ENCODE measurements at places on chromosomes 4 and X.

DNA sequence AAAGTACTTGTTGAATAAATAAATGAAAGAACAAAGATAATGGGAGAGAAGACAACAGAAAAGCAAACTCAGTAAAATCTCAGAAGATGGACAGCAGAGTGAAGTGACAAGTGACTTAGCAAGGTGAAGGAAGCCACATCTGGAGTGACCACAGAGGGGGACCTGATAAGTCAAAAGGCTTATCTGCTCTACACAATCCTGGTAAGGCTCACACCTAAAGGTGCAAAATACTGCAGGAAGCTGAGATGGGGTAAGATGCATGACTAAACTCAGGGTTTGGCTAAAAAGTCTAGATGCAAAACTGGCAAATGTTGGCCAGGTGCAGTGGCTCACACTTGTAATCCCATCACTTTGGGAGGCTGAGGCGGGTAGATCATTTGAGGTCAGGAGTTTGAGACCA, 22.2 kb downstream of the TRMT2B start:
- DNase-seq: no peak

- DNase-seq: no peak
These were observed 159.6 kb upstream of the AGTR2 start for GRCh38 chrX:116010939-116011338.

GRCh38 chr4:108884596-108884995, 121.7 kb upstream of the ETNPPL start:
- DNase-seq: no peak

DNA sequence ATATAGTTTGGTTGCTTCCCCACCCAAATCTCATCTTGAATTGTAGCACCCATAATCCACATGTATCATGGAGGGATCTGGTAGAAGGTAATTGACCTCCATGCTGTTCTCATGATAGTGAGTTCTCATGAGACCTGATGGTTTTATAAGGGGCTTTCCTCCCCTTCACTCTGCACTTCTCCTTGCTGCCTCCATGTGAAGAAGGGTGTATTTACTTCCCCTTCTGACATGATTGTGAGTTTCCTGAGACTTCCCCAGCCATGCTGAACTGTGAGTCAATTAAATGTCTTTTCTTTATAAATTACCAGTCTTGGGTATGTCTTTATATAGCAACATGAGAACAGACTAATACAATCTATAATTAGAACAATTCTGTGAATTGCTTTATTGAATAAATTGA, 11.9 kb upstream of the DCAF4L1 start:
- DNase-seq: no peak

DNA sequence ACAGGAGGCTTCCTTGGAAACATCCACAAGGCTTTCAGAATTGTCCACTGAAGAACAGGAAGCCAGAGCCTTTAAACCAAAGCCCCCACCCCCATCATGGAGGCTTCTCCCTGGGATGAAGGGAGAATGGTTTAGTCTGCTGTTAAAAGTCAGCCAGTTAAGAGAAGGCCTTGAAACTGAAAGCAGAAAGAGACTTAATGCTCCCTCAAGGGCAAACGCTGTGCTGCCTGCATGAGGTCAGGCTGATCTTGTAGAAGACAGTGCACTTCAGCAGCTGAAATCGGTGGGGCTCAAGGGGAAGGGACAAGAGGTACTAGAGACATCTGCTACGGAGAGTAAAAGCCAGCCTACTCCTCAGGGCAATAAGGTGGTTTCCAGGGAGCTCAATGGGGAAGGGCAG, 69.0 kb downstream of the HPRT1 start:
- no peak for DNase-seq

GRCh38 chrX:9874483-9874882, 88.3 kb downstream of the SHROOM2 start:
- no peak for DNase-seq

DNA sequence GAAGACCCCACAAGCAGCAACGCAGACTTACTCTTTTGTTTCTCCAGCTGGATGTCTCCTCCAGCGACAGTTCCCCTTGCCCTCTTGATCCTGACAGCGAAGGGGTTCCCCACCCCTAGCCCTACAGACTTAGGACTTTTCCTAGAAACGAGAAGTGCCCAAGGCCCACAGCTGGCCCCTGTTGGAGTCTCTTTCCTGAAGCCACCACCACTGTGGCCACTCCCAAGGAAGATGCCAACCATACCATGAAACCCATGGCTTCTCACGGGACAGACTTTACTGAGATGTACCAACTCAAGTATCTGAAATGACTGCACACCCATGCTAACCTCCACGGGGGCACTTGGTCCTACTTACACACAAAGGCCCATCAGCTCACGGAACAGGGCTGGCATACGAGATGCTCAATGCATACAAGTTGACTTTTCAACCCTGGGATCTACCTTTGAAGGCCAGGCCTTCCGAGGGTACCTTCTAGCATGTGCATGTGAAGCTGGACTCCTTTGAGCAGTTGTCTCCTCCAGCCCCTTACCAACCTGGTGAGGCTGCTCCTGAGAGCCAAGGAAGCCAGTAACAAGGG, 924 bp upstream of the IRAK1 start:
- DNase-seq: no peak

DNA sequence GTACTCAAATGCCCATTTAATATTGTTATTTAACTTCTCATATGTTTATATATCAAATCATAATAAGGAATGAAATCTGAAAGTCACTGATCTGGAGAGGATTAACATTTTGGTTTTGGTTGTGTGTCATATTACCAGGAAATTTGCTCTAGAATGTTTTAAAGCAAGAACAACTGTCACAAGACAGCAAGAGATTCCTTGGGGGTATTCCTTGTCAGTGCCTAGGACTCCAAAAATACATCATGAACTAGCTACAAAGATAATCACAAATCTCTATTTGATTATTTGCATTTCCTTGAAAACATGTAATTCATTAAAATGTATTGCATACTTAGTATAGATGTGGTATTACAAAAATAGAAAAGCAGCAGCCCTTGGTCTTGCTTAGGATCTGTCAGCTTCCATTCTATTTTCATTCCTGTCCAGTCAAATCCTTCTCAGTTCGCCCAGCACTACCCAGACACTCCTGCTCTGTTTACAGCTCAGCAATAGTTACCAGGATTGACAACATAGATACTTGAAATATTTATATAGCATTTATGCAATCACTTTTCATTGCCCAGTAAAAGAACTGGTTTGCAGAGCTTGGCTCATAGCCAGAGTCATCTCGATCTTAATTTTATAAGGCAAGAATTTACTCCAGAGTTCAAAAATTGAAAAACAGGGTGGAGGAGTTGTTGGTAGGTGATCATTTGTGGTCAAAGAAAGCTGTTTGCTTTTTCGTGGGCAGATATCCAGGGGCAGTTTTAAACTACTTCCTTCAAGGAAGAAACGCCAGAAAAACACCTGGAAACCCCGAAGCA, 9.2 kb upstream of the BMP3 start:
- DNase-seq: no peak

All from NCI-H1417 treated with DMSO at 0.1 percent for 48 hours (cell line).